LNCaP clone FGC (cell line): ENCODE measurements at places on chromosomes 3 and 15.

- no peak for DNase-seq
Observed at GRCh38 chr15:39957481-39957880, 23.6 kb downstream of the EIF2AK4 start.

DNA sequence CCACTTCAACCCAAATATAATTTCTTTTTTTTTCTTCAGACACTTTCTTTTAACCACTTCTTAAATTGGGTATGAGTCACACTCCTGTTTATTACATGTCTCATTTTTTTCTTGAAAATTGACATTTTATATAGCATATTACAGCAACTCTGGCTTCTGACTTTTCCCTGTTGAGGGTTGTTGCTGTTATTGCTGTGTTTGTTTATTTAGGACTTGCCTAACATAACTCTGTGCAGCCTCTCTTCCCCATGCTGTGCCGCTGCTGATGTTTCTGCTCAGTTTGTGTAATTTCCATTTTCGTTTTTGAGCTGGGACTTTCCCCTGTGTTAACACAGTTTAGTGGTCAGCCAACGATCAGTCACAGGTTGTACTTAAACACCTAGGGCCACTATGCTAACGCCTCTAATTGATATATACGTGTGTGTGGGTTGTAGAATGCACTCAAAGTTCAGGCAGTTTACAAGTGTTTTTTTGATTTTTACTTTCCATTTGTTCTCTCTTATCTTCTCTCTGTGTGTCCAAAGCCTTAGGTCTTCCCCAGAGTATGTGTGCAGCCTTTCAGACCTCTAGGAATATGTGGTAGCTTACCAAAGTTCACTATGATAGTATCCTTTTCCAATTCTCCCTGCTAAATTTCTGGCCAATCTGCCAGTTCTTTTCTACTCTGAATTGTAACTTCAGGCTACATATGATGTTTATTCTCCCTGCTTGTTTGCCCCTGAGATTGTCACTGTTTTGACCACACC lies 337.2 kb downstream of the ZBTB20 start:
- DNase-seq, result no peak

GRCh38 chr15:59963925-59964324 lies 40.2 kb upstream of the FOXB1 start:
- DNase-seq, result no peak

GRCh38 chr3:152225201-152225600 lies 43.5 kb upstream of the MBNL1 start:
- no peak for DNase-seq

GRCh38 chr3:151169262-151169947 lies 33.6 kb downstream of the GPR171 start:
- no peak for DNase-seq

GRCh38 chr15:25718169-25718536 lies 145.0 kb downstream of the ATP10A start:
- no peak for DNase-seq

GRCh38 chr15:42994546-42994945 lies 74.0 kb upstream of the TTBK2 start:
- no peak for DNase-seq

DNA sequence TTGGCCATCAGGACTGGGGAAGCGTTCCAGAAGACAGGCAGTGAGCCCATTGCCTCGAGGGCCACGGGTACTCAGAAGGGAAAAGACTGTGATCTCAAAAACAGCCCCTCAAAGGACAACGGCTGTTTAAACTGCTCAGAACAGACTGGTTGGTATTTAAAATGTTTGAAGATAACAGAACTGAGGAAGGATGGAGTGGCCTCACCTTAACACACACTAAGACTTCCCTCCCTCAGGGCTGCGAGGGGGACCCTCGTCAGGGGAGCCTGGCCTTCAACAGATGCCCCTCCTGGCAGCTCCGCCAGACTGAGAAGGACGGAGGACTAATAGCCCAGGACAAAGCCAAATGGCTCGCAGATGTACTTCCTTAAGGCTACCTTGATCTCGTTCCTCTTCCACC lies 2.6 kb downstream of the STIMATE start:
- DNase-seq, result no peak

DNA sequence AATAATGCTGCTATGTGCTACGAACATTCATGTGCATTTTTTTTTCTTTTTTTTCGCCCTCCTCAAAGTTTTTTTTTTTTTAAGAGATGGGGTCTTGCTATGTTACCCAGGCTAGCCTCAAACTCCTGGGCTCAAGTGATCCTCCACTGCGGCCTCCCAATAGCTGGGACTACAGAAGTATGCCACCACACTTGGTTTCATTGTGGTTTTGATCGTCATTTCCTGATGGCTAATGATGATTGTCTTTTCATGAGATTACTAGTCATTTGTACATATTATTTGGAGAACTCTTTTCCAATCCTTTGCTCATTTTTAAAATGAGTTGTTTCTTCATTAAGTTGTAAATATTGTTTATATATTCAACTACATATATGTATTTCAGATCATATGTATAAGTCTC lies 48.8 kb downstream of the FBXO22 start:
- DNase-seq, result no peak

DNA sequence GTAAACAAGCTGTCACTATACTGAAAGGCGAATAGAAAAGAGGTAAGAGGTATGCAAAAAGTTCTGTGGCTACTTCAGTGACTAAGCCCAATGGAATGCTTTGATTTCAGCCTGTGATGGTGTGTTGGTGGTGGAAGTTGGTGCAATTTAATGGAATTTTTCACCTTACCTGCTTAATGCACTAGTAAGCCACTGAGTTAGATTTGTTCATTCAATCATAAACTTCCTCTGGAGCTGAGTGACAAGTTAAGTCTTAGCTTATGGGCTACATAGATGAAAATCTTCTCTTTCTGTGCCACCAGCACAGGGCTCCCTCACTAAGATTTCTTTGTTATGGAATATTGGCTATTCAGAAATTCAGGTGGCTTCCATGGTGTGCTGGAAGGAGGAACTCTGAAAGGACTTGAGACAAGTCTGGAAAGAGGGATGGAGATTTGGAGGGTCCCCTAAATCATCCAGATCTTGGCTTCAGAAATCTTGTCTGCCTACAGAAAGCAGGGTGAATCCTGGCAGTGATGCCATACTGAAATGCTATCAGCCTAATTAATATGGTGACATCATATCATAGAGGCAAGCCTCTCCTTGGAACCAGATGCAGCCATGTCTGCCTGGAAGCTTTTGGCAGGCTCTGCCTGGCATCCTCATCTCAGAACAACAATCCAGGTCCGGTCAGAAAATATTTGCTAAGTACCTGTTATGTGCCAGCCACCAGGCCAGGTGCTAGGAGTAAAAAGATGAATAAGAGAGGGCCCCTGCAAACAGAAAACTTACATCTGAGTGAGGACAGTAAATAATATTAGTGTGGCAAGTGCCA lies 8.1 kb upstream of the GAP43 start:
- no peak for DNase-seq

GRCh38 chr15:57866149-57866736 lies 159.7 kb downstream of the POLR2M start:
- DNase-seq, result peak; percentile 17

- DNase-seq, result no peak
Observed at GRCh38 chr3:15271785-15272381, 60.5 kb downstream of the SH3BP5 start.

DNA sequence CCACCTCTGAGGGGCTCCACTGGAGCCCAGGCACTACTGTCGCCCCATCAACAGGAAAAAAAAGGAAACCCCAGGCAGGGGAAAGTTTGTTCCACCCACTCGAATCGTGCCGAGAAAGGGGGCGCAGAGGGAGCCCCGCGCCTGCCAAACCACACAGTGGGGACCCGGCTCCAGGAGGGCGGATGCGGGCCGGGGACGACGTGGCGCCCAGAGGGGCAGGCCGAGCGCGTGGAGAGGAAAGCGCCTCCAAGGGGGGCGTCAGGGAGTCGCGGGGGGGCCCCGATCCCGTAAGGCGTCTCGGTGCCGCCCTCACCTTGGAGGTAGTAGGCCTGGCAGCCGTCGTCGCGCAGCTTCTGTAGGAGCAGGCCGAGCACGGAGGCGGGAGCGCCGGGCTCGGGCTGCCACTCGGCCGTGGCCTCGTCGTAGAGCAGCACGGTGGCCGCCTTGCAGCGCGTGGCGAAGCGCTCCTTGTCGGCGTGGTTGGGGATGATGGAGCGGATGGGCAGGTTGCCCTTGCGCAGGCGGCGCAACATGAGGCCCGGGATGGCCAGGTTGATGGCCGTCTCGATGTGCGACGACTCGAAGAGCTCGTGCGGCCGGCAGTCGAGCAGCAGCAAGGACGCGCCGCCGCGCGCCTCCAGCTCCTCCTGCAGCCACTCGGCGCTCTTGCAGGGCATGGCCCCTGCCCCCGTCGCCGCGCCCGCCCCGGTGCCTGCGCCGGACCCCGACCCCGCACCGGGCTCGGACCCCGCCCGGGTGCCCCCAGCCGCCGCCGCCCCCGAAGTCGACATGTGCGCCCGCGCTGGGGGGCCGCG lies 627 bp downstream of the DUSP7 start:
- peak; percentile 27 for DNase-seq

GRCh38 chr3:29247088-29247745 lies 33.7 kb upstream of the RBMS3 start:
- no peak for DNase-seq

DNA sequence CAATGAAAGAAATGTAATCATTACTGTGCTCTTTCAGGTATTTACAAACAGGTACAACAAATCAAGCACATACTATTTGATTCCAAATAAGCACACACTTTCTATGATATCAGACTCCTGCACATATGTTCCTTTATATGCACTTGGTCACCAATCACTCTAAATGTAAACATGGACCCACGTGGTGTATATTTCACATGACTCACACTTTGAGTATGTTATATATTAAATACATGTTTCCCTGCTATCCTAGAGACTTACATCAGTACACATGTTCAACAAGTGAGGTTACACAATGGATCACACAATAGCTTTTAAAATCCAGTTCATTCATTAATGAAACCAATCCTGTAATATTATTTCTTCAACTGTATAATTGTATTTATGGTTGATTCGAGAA lies 683.5 kb downstream of the NR2F2 start:
- DNase-seq, result no peak

- DNase-seq, result no peak
Observed at GRCh38 chr3:35528728-35529127, 110.6 kb upstream of the ARPP21 start.

- no peak for DNase-seq
Observed at GRCh38 chr3:127424766-127425504, 137.1 kb upstream of the PRR20G start.

DNA sequence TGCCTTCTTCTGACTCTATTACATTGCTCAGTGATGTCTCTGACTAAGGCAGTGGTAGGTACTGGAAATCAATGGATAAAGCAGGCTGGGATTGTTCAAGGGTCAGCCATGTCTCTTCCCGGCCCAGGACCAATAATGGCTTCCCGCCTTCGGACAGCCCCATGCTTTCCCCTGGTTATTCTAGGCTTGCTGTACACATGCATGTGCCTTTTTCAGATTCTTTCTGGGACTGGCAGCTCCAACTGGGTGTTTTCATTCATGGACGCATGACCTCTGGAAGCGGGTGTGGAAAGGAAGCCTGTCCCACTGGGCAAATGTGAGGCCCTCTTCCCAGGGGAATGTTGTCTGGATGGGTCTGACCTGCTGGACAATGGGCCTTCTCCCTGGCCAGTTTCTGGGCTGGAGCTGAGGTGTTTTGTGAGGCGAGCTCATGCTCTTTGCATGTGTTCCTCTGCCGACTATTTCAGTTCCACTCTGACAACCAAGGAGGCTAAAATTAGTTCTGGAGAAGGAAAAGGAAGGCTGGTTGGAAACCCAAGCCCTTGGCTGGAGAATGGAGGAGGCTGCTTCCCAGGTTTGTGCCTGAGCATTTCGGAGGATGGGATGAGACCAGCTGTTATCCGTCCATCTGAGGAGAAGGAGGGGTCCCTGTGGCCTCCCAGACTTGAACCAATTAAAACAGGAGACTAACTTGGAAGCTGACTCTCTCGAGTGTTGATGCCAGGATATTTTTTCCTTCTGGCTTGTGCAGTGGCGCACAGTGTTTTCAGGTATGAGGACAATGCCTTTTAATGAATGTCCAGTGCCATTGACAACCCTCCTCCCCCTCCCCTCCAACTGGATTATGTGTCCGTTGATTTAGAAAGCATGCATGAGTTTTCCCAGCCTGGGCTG lies 6.9 kb downstream of the ACVR2B start:
- no peak for DNase-seq

GRCh38 chr3:54378184-54378583 lies 255.8 kb downstream of the CACNA2D3 start:
- DNase-seq, result no peak

GRCh38 chr3:104939196-104939595 lies 427.5 kb upstream of the ALCAM start:
- no peak for DNase-seq

DNA sequence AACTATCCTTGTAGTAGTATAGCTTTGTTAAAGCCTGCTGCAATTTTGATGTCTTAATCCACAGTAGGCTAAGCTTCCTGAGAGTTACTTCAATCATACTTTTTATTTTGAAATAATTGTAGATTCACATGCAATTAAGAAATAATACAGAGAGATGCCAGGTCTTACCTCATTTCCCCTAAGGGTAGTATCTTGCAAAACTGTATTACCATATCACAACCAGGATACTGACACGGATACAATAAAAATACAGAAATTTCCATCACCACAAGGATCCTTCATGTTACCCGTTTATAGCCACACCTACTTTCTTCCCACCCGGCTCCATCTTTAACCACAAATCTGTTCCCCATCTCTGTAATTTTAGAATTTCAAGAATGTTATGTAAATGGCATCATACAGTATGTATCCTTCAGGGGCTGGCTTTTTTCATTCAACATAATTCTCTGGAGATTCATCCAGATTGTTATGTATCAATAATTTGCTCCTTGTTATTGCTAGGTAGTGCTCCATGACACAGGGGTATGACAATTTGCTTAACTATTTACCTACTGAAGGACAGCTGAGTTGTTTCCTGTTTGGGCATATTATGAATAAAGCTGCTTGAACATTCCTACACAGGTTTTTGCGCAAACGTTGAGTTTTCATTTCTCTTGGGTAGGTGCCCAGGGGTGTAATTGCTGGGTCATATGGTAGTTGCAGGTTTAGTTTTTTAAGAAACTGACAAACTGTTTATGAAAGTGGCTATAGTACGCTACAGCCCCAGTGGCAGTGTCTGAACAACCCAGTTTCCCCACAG lies 21.6 kb downstream of the BDH1 start:
- no peak for DNase-seq

- no peak for DNase-seq
Observed at GRCh38 chr3:172302203-172302602, 146.1 kb downstream of the GHSR start.

DNA sequence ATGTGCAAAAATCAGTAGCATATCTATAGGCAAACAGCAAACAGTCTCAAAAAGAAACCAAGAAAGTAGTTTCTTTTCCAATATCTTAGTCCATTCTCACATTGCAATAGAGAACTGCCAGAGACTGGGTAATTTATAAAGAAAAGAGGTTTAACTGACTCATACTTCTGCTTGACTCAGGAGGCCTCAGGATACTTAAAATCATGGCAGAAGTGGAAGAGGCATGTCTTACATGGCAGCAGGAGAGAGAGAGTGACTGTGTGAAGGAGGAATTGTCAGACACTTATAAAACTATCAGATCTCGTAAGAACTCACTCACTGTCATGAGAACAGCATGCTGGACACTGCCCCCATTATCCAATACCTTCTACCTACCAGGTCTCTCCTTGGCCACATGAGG lies 327.9 kb upstream of the EPHA3 start:
- no peak for DNase-seq

GRCh38 chr3:164550857-164551256 lies 527.4 kb downstream of the SI start:
- no peak for DNase-seq

- DNase-seq, result no peak
Observed at GRCh38 chr3:32866533-32866932, 48.7 kb downstream of the TRIM71 start.
